NCI-H187 treated with DMSO at 0.1 percent for 48 hours (cell line): ENCODE measurements at places on chromosomes 11 and 22.

DNA sequence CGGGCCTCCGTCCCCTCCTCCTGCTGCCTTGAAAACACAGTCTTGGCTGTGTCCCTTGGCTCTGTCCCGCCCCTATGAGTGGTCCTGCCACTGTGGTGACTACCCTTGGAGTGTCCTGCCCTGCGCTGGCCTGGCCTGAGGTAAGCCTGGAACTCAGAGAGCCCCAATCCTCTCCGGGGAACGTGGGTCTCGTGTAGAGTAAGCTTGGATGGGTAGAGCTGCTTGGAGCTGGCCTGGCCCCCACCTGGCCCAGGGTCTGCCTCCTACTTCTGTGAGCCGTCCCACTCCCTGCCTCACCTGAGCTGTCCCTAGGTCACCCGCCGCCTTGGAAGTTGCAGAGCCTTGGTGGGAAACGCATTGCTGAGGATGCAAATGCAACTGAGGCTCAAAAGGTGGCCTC is 347.1 kb downstream of the CTTN start:
- DNase-seq = no peak

DNA sequence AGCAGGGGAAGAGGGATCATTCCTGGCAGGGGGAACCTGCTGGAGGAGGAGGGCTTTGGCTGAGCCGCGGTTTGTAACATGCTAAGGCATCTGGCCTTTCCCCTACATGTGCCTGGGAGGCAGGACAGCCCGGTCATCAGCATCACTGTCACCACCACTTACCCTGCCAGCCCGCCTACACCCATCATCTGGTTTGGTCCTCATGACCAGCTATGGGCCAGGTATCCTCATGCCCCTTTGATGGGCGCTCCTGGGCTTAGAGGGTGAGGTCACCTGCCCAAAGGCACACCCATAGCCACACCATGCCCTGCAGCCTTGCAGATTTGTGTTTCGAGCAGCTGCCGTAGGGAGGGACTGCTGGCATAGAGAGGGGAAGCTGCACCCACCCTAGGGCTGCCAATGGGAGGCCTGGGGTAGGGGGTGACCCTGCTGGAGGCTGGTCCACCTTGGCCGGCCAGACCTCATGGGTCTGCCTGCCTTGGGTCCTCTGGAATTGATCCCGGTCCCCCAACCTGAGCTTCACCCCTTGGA is 2.6 kb downstream of the MRGPRF start:
- DNase-seq = no peak

- DNase-seq = peak; percentile 98
These were observed 465 bp upstream of the TTC9C start for GRCh38 chr11:62727872-62728170.

- DNase-seq = no peak
These were observed 13.3 kb upstream of the PIM3 start for GRCh38 chr22:49947296-49947622.

- no peak for DNase-seq
These were observed 247.3 kb downstream of the MN1 start for GRCh38 chr22:27554106-27554811.

GRCh38 chr11:108945341-108945740 is 280.5 kb downstream of the DDX10 start:
- no peak for DNase-seq

DNA sequence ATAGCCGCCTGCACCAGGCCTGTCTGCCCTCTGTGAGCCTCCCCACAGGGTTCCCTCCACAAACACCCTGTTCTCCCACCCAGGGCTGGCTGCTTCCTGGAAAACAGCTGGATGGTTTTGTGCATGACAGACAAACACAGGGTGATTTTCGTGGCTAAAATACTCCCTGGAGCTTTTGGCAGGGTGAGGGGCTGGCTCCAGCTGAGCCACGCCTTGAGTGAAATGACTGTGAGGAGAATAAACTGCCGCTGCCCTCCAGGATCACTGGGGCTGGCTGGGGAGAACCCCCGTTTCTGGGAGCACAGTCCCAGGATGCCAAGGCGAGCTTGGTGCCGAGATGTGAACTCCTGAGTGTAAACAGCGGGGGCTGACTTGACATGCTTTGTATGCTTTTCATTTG is 20.3 kb upstream of the PPP6R3 start:
- DNase-seq = no peak

DNA sequence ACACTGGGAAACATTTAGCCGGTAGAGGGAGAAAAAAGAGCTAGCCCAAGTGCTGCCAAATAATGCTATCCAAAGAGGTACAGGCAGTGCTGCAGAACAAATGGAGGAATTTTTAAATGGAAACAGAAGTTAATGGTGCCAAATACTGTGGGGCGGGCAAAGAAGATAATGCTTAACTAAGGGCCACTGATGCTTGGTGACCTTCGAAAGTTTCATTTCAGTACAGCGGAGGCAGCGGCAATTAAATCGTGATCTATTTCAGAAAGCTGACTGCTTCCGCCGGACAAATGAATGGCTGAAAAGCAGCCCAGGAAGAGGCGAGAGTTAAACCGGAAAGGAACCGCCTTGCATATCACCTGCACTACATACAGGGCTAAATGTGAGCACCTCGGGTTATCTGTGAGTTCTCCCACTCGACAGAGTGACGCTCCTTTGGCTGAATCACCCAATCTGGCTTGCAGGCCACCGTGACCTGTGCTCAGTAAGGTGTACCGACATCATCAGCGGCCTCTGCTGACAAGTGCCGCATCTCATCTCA is 42.1 kb downstream of the CADM1 start:
- DNase-seq = no peak

GRCh38 chr22:32926600-32926999 is 125.1 kb downstream of the TIMP3 start:
- DNase-seq = no peak

- DNase-seq = no peak
These were observed 718.9 kb downstream of the BRD1 start for GRCh38 chr22:49108636-49109315.

DNA sequence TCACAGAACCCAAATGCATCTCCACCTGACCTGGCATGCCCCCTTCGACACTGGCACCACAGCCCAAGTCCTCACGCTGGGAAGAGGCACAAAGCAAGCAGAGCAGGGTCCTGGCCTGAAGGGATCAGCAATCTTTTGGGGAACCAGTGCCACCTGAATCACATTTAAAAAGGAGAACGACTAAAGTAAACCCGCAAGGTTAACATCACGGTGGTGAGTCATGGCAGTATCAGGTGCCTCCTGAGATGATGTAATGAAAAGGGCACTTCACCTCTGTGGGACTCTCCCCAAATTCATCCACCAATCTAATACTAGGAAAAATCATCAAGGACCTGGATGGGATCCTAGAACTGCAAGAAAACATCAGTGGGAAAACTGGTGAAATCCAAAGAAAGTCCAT is 44.9 kb downstream of the PACSIN2 start:
- no peak for DNase-seq

- DNase-seq = no peak
These were observed 15.7 kb upstream of the MYEOV start for GRCh38 chr11:69278091-69278867.

- DNase-seq = no peak
These were observed 6.3 kb upstream of the ARHGAP8 start for GRCh38 chr22:44745853-44746789.

DNA sequence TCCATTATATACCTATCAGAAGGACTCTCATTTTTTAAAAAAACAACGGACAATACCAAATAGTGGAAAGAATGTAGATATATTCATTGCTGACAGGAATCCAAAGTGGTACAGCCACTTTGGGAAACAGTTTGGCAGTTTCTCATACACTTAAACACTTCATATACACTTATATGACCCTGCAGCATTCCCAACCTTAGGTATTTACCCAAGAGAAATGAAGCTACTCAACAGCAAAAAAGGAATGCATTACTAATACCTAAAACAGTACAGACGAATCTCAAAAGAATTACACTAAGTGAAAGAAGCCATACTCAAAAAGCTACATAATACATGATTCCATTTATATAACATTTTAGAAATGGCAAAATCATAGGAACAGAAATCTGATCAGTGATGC is 51.5 kb downstream of the RBFOX2 start:
- no peak for DNase-seq

DNA sequence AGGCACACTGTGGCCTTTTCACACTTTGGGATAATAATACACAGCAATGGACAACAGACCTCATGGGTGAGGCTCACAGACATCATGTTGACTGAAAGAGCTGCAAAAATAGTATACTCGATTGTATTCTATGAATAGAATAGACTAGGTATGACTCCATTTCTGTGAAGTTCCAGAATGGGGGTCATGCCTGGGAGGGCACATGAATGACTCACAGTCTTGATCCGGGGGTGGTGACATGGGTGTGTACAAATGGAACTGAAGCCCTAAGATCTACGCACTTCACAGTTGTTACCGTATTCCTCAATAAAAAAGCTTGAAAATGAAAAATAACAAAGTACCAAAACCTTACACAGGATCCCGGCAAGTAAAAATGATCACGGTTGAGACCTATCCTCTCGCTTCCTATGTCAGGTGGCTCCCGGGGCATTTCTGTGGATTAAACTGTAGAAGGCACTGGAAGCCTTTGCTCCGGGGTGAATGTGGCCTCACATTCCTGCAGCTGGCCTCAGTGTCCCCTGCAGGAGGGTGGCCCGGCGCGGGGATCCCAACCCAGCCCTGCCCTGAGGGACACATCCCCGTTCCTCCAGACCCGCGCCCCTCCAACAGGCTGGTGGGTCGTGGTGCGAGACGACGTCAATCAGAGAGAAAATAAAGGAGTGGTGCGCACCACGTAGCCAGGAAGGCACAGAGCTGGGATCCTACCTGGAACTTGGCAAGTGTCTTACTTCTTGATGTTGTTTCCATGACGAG is 75.9 kb downstream of the NECTIN1 start:
- DNase-seq = no peak

DNA sequence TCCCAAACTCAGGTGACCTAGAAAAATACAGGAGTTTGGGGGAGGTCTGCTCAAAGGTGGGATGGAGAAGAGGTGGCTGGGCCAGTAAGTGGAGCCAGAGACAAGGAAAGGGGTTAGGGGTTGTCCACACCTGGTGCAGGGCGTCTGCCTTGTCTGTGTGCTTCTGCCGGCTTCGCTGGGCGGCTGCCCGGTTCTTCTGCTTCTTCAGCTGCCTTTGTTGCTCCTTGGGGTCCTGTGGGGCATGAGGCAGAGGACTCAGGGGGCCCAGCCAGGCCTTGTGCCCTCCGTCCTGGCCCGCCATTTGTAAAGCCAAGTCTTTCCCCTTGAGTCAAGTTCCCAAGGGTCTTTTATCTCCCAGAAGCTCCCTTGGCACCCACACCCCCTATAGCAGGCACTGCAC is 2.5 kb downstream of the BATF2 start:
- DNase-seq = no peak

DNA sequence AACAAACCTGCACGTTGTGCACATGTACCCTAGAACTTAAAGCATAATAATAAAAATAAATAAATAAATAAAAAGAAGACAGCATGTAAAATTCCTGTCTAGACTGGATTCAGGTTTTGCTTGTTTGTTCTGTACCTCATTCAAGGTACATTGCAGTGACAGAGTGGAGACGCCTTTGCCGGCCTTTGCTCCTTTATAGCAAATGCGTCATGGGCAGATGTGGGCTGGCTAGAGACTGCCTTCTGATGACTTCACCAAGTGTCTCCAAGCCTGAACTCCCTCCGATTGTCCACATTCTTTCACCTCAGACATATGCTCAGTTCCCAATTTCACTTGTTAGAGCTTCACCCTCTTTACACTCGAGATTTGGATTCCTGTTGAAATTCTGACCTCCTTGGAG is 147.8 kb upstream of the ARHGAP20 start:
- DNase-seq = no peak

- DNase-seq = no peak
These were observed 47.9 kb downstream of the OSBP2 start for GRCh38 chr22:30742291-30743256.

GRCh38 chr11:68432874-68433273 is 27.7 kb upstream of the PPP6R3 start:
- DNase-seq = no peak

GRCh38 chr11:102240502-102240901 is 76.8 kb upstream of the BIRC3 start:
- no peak for DNase-seq

- DNase-seq = no peak
These were observed 64.2 kb downstream of the DNAJC24 start for GRCh38 chr11:31433851-31434250.

- DNase-seq = no peak
These were observed 29.1 kb downstream of the BARX2 start for GRCh38 chr11:129404731-129405130.
